GM23248 (cell line): ENCODE measurements at places on chromosomes 16 and 17. TPM values are rescaled to one million over a fixed set of nuclear protein-coding genes. Genes with fewer than 3 reads are reported as not detected.

Gene SSTR5
- total RNA-seq: not detected in 2 replicates

Gene ELMO3
- 1.5 and 1.6 TPM in 2 replicates for total RNA-seq

Gene JPH3
- not detected in 2 replicates for total RNA-seq

Gene ST6GALNAC2
- 0.65 and 1.4 TPM in 2 replicates for total RNA-seq

Gene SLC16A13
- 0.25 TPM in 1 of 2 replicates, not detected in the other for total RNA-seq

Gene SPNS3
- total RNA-seq: not detected in 2 replicates
